SK-N-SH (cell line): ENCODE measurements at places on chromosomes 4 and X.
A peak's percentile ranks its signal among the peaks of the same experiment; 100 is the strongest.

GRCh38 chrX:27350476-27350875 lies 112.7 kb downstream of the PPP4R3C start:
- no peak for DNase-seq

DNA sequence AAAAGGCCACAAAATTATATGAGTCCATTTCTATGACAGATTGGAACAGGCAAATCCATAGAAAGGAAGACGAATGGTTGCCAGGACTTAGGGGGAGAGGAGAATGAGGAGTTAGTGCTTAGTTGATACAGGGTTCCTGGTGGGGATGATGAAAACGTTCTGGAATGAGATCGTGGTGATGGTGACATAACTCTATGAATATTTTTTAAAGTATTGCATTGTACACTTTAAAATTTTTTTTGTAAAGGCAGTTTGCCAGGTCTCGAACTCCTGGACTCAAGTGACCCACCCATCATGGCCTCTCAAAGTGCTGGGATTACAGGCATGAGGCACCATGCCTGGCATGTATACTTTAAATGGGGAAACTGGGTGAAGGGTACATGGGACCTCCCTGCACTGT lies 9.9 kb upstream of the CCNQ start:
- no peak for DNase-seq

DNA sequence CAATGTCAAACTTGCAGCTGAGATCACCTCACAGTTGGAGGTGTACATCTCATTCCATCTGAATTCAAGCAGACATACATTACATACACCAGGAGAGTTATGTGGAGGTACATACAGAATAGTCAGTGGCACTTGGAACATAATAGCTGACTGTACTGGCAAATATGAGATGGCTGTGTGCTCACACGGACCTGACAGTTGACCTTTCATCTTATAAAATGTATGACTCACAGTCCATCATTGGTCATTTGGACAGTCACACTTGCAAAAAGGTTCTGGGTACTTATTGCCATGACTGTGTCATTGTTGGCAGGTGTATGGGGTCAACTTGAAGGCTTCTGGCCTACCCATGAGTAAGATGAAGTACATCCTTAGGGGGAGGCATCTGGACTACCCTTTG lies 88.6 kb upstream of the WDR1 start:
- DNase-seq: no peak

- no peak for DNase-seq
These were observed 7.8 kb upstream of the NPNT start for GRCh38 chr4:105887508-105887907.

DNA sequence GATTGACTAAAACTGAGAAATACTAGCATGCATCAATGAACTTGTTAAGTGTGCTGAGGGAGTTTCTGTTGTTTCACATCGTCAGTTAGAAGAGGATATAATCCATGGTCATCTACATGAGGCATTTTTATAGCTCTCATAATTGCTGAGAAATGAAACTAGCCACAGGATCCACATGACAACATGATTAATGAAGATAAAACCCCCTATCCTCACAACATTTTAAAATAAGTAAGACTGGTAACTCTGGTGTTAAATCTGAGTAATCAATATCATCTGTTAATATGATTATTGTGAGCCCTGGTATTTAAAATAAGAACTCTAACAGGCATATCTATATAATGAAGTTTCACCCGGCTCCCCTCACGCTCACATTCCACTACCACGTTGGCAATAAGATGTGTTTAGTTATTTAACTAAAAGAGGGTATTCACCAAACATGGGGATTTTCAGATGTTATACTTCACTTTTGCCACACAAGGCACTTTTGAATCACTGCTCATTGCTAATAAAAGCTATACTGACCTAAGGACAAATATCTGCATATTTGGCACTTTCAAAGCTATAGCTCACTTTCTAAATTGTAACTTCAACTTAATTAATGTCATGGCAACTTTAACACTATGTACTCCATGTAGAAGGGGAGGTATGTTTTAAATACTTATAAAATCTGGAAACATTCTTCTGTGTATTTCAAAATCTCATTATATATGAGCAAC lies 6.7 kb downstream of the UNC5C start:
- no peak for DNase-seq

- peak; percentile 97 for DNase-seq
These were observed 24.9 kb downstream of the ARL9 start for GRCh38 chr4:56530269-56531148.

- DNase-seq: no peak
These were observed 148.0 kb upstream of the SLC7A11 start for GRCh38 chr4:138389976-138390685.

GRCh38 chr4:72977936-72978485 lies 91.5 kb downstream of the COX18 start:
- no peak for DNase-seq

DNA sequence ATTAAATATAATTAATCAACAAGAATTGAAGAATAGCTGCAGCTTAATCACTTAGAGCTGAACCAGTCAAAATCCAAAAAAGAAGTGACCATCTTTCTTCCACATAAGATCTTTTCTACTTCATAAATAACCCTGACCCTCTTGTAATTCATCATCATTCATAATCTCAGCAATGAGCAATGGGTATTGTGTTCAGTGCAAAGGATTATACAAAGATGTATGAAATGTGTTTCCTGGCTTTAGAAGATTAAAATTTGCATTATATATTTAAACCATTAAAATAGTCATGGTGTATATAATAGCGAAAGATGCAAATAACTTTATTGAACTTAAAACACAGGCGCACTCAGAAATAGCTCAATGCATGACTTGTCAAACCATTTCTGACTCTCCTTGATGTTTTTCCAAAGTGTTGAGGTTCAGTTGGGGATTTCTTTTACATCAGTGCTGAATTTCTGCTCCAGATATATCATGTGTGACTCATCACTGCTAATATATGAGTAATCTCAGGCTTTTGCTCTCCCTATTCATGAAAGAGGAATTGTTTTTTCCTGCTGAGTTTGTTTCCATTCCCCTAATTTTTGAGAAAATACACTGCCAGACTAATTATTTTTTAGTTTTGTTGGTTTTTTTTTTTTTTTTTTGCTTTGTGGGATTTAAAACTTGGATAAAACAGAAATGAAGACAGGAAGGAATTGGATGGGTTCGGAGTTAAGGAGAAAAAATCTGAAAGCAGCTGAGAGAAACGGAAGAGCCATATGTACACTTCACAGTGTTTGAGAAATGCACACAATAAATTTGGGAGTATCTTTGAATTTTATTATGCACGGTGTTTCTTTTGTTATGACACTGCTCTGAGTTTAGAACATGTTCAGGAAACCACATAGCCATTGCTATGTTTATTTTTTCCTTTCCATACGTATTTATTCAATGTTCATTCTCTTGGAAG lies 290.1 kb upstream of the PCDH7 start:
- DNase-seq: no peak

DNA sequence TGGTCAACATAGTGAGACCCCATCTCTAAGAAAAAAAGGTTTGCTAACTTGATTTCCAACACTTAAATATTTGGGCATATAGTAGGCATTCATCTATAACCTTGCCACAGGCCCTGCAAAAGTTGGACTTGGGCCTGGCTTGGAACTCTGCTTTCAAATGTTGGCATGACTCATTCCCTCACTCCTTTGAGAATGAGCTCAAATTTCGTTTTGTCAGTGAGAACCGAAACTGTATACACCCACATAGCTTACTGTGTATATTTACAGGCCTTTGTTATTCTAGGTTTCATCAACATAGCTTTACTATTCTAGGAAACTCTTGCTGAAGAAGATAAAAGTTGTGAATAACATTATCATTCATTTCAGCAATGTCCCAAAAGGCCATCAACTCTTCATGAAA lies 88.7 kb upstream of the ELOVL6 start:
- DNase-seq: no peak

DNA sequence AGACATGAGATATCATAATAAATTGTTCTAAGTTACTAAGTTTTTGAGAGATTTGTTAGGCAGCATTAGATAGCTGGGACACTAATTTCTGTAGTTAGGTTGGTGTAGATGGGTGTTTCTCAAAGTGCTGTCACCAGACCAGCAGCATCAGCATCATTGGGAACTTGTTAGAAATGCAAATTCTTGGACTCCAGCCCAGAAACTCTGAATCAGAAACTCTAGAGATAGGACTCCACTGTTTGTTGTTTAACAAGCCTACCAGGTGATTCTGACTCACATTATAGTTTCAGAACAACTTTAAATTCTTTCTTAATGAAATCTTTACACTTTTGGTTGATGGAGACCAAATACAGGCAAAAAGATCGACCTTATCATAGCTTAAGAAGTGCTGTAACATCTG lies 173.7 kb downstream of the PABPC4L start:
- no peak for DNase-seq

DNA sequence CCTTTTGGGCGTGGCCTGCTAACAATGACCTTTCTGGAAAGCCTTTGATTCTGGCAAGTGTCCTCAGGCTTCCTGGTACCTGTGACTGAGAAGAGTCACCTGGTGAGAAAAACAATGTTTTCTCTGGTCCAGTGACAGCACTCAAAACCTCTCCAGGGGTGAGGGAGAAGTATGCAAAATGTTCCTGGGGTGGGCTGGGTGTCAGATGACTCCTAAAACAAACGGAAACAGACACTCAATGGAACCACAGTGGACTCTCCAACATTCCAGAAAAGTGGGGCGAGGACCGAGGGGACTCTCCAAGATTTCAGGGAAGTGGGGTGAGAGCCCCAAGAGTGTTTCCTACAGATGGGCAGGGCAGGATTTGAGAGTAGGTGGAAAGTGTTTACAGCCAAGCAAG lies 69.5 kb downstream of the ANAPC4 start:
- DNase-seq: no peak

DNA sequence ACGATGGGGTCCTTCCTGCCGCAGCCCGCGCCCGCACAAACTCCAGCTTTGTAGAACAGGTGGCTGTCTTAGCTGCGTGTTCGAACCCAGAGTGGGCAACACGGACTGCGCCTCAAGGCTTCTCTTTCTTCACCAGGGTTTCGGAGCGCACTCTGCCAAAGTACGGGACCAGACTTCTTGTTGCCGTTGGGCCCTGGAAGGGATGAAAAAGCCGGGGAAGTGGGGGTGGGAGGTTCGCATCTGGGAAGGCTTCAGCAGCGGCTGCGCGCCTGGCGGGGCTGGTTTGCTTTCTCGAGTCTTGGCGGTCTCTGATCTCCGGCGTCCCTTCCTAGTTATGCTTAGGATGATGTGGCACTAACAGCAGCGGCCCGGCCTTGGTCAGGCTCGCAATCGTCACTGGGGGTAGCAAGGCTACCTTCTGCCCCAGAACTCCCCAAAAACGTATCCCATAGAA lies 673 bp downstream of the PARM1 start:
- peak; percentile 6 for DNase-seq

DNA sequence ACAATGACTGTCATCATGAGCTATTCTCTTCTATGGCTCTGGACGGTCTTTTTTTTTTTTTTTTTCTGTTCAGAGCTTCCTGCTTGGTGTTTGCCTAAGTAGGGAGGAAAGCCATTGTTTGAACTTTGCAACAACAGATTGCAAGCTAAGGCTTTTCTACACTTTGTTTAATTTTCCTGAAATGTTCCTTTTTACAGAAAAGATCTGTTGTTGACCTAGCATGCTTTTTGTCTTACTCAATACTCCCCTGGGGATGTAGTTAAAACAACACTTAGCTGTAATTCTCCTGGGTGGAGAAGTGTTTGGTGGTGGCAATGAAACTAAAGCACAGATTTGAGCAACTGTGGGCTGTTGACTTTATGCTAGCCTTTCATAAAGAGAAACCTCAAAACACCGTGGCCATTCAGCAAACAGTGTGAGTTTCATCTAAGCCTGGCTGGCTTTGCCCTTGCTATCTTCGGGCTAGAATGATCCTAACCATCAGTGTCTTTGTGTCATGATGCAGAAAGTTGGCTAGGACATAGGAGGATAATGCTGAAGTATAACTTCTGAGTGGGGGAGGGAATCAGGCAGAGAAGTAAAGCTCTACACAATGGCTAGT lies 110.5 kb downstream of the ANXA3 start:
- DNase-seq: no peak

DNA sequence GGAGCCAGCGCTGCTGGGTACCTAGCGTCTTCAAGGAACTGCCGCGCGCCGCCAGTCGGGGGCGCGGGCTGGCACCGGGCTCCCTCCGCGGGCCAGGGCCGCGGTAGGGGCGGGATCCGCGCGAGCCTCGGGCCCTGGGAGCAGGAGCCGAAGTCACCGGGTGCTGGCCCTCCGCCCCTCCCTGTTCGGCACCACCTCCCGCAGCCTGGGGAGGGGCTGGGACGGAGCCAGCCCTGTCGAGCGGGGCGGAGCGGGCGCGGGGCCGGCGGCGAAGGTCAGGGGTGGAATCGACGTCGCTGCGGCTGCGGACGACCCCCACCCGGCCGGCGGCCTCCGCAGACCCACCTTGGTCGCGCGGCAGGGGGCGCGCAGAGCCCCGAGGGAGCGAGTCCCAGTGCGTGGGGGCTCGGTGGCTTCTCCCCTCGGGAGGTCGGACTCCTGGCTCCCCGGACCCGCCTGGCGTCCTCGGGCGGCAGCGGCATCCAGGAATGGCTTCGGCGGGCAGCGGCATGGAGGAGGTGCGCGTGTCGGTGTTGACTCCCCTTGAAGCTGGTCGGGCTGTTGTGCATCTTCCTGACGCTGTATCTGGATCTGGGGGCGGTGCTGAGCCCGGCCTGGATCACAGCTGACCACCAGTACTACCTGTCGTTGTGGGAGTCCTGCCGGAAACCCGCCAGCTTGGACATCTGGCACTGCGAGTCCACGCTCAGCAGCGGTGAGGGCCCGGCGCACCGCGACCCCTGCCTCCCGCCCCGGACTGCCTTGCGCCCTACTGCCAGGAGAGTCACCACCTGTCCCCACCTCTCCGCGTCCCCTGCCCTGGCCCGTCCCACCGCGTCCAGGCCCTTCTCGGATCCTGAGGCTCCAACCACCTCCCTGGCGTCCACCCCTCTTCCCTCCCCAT lies 50.5 kb upstream of the FAM47C start:
- peak; percentile 36 for DNase-seq

DNA sequence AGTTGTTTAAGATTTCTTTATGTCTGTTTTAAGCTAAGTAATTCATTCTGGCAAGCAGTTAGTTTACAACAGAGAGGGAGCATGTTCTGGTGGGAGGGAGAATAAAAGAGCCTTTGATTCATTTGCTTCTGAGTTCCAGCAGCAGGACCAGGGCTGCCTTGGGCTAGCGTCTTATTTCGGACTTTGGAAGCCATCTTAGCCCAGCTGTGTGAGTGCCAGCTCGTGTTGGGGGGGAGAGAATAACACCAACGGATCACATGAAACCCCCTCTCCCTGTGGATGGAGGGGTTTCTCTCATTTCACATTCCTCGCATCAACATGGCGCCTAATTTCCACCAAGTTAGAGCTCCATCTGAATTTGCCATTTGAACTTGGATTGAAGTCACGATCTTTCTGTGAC lies 7.4 kb downstream of the GAB1 start:
- DNase-seq: no peak
